NCI-H1694 treated with DMSO at 0.1 percent for 48 hours (cell line): ENCODE measurements at places on chromosomes 12 and 14.

- no peak for DNase-seq
These were observed 155.5 kb downstream of the SYT1 start for GRCh38 chr12:79020106-79020505.

GRCh38 chr12:14284184-14284722, 81.2 kb upstream of the ATF7IP start:
- DNase-seq: no peak

DNA sequence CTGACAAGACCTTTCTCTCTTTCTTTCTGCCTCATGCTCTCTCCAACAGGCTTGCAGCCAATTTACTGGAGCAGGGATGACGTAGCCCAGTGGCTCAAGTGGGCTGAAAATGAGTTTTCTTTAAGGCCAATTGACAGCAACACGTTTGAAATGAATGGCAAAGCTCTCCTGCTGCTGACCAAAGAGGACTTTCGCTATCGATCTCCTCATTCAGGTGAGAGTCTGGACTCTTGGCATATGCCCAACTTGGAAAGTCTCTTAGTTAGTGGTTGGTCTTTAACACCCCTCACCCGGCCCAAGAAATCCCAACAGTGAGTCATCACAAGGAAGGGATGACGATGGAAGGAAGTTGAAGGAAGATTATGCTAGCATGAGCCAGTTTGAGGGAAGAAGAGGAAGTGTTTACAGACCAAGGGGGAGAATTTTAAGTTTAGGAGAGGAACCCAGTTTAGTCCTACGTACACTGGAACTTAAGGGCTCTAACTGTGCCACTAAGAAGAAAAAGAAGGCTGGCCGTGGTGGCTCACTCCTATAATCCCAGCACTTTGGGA, 189.7 kb downstream of the ETV6 start:
- no peak for DNase-seq

DNA sequence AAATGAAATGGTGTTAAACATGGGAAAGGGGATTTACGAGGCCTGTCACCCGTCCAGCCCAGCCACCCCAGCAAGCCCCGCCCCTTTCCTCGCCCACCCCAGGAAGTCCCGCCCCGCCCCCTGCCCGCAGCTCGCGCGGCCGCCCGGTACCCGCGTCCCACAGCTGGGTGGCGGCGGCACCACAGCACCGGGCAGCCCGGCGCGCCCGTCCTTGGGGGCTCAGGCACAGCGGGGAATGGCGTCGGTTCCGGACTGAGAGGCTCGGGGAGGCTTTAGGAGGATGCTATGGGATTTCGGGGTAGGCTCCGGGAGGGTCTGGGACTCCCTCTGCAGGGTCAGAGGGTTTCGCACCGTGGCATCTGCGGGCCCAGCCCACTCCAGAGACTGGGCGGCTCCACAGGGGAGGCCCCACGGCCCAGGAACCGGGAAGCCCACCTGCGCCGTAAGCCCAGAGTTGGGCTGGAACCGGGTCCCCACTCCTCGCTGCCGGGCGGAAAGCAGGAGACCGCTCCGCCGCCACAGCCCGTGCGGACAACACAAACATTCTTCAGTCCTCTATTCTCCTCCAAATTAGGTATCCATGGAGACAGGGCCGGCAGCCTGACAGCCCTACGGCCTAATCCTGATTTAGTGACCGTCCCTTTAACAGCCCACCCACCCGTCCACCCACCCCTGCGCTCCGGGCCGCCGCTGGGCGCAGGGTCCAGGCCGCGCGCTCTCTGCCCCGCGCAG, 1.4 kb downstream of the FIGNL2 start:
- DNase-seq: no peak

DNA sequence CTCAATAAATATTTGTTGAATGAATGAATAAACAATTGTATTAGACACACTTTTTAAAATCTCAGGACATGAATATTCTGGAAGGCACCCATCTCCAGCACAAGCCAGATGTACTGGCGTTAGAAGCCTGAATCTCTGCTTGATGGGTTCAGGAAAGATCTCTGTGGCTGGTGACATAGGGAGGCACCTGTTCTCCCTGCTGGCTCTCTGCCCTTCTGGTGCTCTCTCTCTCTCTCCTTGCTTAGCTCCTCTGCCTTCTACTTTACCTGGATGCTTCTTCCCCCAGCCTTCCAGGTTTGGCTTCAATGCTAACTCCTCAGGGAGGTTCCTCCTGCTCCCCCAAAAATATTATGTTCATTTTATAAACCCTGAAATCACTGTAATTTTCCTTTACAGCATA, 1.5 kb downstream of the CYP46A1 start:
- no peak for DNase-seq

DNA sequence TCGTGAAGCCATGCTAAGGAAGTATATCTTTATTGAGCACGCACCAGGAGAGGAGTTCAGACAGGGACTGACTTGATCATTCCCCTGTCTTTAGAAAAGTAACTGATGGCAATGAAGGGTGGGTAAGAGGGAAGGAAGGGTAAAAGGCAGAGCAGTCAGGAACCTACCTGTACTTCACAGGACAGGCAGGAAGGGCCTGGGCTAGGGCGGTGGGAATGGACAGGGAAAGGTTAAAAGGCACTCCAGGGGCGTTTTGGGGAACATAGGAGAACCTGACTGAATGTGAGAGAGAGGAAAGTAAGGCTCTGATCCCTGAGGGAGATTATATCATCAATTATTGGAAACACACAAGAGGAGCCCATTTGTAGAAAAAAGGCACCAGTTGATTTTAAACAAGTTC, 3.9 kb downstream of the SLC35E3 start:
- no peak for DNase-seq

DNA sequence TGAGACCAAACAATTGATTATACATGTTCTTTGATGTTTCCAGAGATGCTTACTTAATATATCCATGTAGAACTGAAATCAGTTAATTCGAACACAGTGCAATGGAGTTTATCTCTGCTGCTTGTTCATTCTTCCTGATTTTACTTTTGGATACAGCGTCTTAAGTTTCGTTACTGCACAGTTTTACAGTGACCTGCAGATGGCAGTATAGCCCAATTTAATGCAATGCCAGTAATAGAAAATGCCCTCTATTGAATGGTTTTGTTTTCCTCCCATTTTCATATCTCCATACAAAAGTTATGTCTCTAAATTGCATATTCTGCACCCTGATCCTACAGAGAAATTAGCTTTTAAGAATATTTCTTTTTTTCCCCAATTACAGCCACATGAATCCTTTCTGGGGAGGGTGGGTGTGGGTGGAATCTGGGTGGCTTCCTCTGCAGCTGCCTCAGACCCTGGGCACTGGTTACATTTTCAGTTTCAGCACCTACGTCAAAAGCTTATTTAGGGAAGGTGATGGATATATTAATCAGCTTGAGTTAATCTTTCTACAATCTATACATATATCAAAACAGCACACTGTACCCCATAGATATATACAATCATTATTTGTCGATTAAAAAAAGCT, 101.1 kb upstream of the DCD start:
- peak; percentile 59 for DNase-seq

DNA sequence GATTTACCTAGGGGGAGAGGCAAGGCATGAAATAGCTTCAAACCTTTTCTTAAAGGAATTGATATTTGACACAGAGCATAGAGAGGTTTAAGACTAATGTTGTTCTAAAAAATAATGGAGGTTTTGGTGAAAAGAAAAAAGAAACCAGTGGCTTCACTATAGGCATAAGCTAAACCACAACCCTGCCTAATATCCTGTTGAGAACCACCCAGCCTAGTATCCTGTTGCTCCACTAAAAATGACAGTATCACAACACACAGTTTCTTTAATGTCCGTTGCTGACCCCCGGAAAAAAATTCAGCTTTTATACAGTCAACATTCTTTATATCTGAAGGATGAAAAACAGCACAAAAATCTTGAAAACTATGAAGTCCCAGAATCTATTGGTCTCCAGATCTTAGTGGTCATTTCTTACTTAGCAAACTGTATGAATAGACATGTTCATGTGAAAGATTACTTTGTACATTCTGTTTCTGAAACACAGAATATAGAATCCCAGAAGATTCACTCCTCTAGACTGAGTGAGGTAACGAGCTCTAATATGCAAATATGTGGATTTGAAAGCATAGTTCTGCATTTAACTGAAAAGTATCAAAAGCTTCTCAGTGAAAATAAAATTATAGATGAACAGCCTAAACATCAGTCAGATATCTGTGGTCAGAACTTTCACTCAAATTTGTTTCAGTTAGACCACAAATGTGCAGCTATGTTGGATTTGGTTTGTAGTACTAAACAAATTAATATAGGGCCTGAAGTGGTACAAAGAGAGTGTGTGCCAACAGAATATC, 40.5 kb downstream of the GALC start:
- DNase-seq: no peak

DNA sequence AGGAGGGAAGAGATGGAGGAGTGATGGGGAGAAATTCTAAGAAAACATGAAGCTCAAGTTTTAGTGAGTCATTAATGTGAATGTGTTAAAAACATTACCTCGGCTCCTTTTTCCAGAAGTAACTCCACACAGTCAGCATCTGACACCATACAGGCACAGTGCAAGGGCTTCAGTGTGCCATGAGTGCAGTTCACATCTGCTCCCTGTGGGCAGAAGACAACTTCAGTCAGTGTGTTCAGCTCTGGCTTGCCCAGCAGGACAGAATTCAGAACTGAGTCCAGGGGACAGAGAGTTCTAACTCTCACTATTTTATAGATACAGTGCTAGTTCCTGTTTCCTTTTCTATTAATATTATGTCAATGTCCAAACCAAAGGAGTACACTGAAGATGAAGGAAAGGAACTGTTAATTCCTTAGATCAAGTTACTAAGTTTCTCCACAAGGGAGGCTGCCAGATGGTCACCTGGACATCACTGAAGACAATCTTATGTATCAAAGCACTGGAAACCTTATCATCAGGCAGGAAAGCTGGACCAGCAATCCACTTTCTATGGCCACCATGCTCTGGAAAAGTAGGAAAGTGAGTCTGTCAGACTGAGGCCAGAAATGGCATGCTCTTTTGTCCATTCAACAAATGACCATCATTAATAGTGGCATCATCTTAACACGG, 6.1 kb downstream of the ASB8 start:
- DNase-seq: no peak

GRCh38 chr12:88856201-88856600, 275.9 kb upstream of the KITLG start:
- DNase-seq: no peak

DNA sequence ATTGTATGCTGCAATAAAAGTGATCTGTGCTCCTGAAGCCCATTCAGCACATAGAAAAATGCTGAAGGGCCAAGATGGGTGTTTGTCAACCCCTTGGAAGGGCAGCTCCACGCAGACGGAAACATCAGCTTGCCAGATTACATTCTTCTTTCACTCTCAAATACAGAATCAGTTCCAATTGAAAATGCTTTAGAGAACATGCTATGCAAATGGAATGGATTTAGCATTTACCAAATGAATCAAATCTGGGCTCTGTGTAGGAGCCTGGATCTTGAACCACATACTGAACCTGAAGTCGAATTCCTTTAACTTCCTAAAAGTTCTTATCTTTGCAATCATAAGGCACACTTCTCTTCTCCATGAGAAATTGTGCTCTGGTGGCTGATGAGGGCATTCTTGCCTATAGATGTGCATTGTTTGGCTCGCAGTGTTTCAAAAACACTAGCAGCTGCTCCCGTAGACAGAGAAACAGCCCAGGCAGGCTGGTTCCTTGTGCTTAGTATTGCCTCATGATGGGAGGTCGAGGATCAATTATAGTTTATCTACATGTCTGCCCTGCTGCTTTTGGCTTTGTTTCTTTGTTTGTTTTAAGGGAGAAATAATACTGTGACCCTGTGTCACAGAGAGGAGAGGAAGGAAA, 489.8 kb upstream of the FLRT2 start:
- peak; percentile 54 for DNase-seq

DNA sequence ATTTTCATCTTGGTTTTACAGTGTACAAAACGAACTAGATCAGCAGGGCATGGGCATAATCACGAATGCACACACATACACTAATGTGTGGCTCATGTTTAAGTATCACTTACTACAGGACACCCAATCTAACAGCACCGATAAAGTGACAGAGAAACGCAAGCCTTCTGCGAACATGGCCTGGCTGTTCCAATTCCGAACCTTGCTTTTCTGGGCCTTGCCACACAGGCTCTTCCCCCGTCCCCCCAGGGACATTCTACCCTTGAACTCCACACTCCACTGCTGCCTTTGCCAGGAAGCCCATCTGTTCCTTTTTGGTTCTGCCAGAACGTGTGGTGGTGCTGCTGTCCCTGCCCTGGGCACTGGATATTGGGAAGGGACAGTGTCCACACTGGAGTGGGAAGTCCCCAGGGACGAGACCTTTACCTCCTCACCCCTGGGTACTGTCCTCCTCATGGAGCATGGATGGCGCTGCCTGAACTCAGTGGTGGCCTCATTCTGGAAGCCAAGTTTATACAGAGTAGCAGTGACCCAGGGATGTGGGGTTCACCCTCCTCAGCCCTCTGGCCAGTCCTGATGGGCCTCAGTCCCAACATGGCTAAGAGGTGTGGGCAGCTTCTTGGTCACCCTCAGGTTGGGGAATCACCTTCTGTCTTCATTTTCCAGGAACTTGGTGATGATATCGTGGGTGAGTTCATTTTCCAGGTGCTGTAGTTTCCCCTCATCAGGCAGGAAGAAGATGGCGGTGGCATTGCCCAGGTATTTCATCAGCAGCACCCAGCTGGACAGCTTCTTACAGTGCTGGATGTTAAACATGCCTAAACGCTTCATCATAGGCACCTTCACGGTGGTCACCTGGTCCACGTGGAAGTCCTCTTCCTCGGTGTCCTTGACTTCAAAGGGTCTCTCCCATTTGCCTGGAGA, 7.9 kb downstream of the SERPINA1 start:
- DNase-seq: peak; percentile 65

- DNase-seq: no peak
These were observed 384.7 kb downstream of the ALG10 start for GRCh38 chr12:34406996-34407300.

- no peak for DNase-seq
These were observed 10.9 kb downstream of the CCDC85C start for GRCh38 chr14:99592933-99593753.

GRCh38 chr12:77720258-77720657, 110.4 kb upstream of the NAV3 start:
- no peak for DNase-seq

GRCh38 chr12:6763380-6763779, 2.8 kb upstream of the PTMS start:
- DNase-seq: no peak
